ENCODE measurements at places on chromosomes 3 and 15.

GRCh38 chr3:98710067-98710659 is 53.0 kb upstream of the ST3GAL6 start:
- DNase-seq = peak; percentile 55

- no peak for DNase-seq
Measured at GRCh38 chr3:170132335-170132734, 49.2 kb downstream of the PHC3 start.

DNA sequence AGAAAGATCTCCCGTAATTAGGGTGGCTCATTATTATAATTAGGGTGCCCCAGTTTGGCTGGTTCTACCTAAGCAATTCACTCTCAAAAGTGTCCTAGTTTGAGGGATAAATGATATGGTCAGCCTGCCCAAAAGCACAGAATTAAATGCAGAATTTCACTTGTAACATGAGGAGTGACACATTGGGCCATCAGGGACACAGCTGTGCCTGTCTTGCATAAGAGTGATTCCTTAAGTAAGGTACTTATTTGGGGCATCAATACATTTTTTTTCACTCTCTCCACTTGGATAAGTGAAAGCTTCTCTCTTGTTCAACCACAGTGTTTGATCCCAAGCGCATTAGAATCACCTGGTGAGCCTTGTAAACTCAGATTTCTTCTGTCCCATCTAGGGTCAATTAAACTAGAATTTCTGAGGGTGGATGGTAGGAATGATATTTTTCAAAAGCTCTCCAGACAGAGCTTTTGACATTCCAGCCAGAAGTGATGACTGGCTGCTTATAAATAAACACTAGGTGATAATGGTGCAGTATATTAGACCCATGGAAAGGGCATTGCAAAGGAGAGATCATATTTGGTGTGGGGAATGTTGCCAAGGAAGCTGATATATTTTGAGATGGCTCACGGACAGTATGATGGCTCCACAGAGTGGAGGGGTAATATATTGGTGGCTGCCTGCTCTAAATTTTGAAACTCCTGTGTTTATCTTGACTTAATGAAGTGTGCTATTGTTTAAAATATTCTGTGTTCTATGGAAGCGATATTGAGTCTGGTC is 458.1 kb upstream of the RASGRP1 start:
- DNase-seq = peak; percentile 22

DNA sequence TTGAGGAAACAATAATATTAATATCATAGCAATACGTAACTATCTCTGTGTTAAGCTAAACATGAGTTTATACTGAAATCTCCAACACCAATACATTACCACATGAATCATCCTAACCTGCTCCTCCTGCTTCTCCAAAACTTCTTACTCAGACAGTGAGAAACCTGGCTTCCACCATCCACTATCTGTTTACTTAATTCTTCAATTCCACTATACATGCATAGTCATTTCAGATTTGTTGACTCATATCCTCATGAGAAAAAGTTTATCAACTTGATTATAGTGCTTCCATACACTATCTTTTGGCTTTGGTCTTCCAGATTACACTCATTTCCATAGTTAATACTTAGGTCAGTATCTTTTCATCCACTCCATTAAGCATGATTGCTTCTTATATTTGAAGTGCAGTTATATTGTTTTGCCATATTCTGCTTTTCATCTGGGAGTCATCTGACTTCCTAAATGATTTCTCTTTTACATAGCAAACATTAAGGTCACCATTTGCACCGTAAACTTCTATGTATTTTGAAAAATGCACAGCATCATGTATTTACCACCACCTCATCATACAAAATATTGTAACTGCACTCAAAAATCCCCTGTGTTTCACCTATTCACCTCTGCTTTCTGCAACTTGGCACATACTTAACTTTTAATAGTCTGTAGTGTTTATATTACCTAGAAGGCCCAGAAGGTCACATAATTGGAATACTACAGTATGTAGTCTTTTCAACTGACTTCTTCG is 970.6 kb downstream of the DIPK2A start:
- no peak for DNase-seq

GRCh38 chr3:180700941-180701340 is 21.7 kb upstream of the CCDC39 start:
- no peak for DNase-seq

Measured in tongue (tissue), 3 donors.